ENCODE measurements at places on chromosomes 5 and 9.

- no peak for DNase-seq
Observed at GRCh38 chr5:1815071-1815786, 14.0 kb downstream of the NDUFS6 start.

- DNase-seq, result no peak
Observed at GRCh38 chr9:86856259-86856658, 91.0 kb downstream of the GAS1 start.

DNA sequence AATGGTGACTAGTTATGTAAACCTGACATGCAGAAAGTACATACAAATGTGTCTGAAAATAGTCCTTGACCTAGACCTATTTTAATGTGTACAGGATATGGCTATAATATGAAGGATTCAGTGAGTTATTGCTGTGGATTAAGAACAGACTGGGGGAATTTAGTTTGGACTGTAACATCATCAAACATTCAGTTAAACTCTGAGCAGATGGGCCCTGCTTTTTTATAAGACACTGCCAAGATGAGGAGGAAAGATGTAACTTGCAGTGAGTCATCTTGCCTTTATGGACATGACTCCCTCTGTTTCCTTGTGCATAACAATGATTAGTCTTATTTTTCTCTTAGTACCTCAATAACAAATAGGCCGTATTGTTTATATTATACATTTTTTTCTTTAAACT, 12.2 kb downstream of the PPP3R2 start:
- no peak for DNase-seq

DNA sequence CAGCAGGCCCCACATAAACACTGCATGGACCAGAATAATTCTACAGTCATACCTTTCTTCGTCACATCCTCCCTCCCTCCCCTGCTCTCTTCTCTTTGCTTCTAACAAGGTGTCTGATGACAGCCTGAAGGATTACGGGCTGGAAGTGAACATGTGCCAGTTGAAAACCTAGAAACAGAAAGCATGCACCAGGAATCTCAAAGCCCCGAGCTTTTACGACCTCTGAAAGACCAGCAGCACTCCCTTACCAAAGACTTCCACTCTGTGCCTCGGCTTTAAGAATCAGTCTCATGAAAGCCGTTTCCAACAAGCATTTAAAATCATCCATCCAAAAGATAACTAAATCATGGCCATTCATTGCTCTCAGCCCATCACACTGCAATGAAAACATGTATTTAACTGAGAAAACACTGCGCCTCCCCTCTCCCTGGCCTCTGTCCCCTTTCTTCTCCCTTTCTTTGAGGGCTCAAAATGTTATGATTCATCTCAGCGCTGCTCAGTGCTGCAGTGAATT, 21.3 kb downstream of the MSX2 start:
- DNase-seq, result no peak

- DNase-seq, result no peak
Observed at GRCh38 chr9:4840018-4840417, 47.3 kb downstream of the RCL1 start.

GRCh38 chr5:83718195-83718825, 2.3 kb downstream of the HAPLN1 start:
- no peak for DNase-seq

- DNase-seq, result no peak
Observed at GRCh38 chr9:129712634-129713401, 40.0 kb downstream of the PTGES start.

DNA sequence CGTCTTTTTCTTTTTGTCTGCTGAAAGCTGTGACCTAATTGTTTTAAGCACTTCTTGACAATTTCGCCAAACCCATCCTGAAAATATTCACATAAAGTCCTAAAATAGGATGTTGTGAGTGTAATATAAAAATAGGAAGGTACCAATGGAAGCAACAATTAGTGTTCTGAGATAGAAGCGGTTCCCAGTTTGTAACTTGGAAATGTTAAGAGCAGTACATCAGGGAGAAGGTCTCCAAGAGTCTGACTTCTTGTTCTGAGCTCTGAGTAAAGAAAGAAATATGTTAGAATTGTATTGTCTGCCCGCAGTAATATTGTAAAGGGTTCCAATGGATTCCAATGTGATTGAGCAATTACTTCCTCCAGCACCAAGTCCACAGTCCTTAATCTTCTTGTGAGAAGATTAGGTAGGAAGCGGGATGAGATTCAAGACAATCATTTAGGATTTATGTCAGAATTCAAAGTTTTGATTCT, 3.9 kb downstream of the VCAN start:
- DNase-seq, result no peak

- no peak for DNase-seq
Observed at GRCh38 chr9:16608906-16609305, 261.6 kb downstream of the BNC2 start.

- DNase-seq, result no peak
Observed at GRCh38 chr9:92003308-92004044, 53.4 kb upstream of the ROR2 start.

GRCh38 chr5:59245198-59245597, 648.3 kb downstream of the PDE4D start:
- no peak for DNase-seq

GRCh38 chr5:105812304-105812703, 1858.4 kb downstream of the EFNA5 start:
- no peak for DNase-seq

- DNase-seq, result no peak
Observed at GRCh38 chr9:86892576-86892975, 54.7 kb downstream of the GAS1 start.

- no peak for DNase-seq
Observed at GRCh38 chr5:13843175-13843846, 101.2 kb downstream of the DNAH5 start.

GRCh38 chr9:90774071-90774470, 27.5 kb upstream of the SYK start:
- DNase-seq, result no peak

- no peak for DNase-seq
Observed at GRCh38 chr5:39486361-39486760, 61.6 kb upstream of the DAB2 start.

DNA sequence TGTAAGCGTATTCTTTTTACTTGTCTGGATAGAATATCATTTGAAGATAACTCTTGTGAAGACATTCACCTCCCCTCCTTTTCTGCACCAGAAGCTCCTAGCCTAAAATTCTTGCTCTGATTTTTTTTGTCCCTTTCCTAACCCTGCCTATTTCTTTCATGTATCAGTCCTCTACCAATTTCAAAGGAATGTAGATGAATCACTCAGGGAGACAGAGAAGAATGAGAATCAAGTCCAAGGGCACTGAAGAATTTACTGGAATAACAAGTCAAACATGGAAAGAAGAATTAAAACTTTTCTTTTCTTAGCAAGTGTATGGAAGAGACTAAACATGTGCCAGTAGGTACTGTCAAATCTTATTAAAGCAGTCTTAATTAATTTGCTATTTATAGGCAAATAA, 618.7 kb downstream of the DNAH5 start:
- no peak for DNase-seq

- no peak for DNase-seq
Observed at GRCh38 chr5:53915120-53915519, 354.7 kb downstream of the NDUFS4 start.

- no peak for DNase-seq
Observed at GRCh38 chr5:107121793-107122519, 548.8 kb downstream of the EFNA5 start.

- DNase-seq, result no peak
Observed at GRCh38 chr5:171580502-171581265, 161.2 kb downstream of the FGF18 start.

DNA sequence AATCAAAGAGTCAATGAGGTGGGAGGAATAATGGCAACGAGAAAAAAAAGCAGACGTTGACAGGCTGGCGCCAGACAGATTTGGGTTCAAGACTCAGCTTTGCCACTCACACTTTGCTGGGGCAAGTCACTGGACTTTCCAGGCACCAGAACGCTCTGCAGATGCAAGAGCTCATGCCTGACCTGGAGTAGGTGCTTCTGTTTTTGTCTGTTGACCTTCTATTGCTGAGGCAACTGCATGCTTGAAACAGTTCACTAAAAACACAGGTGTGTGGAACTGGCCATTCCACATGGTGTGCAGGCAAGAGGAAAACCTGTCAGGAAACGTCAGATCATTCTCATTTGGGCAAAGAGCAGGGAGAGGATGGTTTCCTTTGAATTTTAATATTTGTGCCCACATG, 161.2 kb upstream of the SMIM23 start:
- DNase-seq, result no peak

DNA sequence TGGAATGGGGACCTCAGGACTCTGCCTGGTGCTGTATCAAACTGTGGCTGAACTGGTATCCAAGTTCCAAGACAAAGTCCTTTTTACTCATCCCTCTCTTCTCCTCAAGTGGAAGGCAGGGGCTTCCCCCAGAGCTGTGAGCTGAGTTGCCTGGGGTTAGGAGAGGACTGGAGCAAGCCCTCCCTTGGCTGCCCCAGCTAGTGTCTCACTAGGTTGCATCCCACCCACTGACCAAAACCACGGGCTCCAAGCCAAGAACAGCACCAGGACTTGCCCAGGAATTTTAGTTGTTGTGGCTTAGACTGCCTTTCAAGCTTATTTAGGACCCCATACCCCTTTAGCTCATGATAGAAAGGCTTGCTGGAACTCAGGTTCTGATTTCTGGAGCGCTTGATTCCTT, 158.7 kb upstream of the TNC start:
- DNase-seq, result no peak

- DNase-seq, result no peak
Observed at GRCh38 chr9:28563291-28563934, 990.1 kb upstream of the C9orf72 start.

DNA sequence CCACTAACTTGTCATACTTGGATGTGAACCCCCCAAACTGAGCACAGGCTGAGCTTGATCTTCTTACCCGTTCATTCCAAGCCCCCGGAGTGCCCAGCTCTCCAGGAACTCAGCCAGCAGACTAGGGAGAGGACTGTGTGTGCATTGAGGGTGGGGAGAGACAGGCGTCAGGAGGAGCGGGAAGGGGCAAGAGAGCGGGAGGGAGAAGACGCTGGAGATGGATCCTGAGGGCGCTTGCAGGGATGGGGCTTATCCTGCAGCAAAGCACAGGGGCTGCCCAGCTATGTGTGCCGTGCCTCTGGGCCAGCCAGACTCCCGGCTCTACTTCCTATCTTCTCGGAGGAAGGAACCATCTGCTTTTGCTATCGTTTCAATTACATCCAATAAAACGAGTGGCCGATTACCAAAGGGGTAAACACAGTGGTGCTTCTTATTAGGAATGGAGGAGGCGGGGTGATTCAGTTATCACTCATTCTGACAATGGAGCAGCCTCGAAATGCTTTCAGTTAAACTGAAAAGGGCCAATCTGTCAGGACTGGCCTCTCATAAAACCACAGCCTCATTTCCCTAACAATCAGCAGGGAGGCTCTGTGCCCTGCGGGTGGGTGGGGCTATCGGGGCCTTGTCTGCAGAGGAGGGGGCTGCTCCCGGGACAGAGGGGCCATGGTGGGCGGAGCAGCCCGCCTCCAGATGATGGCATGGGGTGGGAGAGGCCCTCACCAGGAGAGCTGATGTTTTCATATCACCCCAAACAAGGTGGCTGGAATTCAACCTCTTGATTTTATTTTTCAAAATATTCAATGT, 168.2 kb downstream of the DAB2IP start:
- DNase-seq, result no peak

DNA sequence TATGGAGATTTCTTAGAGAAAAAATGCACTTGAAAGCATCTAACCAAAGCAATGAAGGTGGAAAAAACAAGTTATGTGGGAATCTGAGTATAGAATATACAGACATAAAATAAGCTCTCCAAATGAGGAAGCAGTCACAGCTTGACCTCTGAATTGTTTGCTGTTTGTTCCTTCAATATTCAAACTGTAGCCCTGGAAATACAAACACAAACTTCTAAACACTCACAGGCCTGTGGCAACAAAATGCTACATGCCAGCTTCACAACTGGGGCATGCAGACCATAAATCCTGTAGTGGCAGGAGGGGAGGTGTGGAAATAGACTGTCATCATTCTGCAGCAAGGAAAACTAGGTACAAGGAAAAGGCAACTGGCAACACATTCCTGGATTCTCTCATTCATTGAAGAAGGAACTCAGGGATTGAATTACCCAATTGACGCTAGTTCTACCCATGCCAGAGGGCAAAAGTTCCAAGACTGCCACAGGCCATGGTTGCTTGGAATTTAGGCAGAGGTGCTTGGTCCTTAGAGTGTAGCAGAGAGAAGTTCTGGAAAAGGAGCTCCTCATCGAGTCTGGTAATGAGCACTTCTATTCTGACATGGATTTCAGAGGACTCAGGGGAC, 349.6 kb downstream of the PDE4D start:
- DNase-seq, result no peak

DNA sequence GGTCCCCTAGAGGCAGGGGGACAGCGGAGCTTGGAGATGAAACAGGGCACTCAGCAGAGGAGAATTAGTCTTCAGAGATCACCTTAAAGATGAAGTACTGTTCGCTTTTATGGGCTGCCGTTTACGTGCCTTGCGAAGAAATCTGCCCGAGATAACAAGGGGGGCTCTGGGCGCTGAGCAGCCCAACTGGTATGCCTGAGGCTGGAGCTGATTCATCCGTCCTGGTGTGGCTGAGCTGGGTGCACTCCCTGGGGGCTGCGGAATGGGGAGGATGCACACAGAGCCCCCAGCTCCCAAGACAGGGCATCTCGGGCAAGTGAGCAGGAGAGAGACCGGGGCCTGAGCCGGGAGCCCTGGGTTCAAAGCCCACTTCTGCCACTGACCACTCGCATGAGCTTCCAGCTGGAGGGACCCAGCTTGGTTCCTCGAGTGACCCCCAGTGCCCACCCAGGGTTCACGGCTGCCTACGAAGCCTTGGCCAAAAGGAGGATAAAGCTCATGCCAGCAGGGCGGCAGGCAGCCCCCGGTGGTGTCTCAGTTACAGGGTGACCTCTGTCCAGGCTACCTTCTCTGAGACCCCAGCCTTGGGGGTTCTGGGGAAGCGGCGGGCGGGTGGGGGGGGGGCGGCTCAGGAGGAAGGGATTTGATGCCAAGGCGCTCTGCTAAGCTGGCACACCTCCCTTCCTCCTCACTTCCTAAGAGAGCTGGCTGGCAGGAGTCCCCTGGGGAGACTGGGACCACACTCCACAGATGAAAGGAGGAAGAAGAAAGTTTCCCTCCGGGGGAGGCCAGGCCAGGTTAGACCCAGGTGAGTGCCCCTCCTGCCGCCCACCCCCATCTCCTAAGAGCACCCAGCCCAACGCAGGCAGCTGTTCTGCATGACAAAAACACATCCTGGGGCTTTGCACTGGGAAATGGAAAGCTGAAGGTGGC, 5.7 kb downstream of the FIBCD1 start:
- no peak for DNase-seq

DNA sequence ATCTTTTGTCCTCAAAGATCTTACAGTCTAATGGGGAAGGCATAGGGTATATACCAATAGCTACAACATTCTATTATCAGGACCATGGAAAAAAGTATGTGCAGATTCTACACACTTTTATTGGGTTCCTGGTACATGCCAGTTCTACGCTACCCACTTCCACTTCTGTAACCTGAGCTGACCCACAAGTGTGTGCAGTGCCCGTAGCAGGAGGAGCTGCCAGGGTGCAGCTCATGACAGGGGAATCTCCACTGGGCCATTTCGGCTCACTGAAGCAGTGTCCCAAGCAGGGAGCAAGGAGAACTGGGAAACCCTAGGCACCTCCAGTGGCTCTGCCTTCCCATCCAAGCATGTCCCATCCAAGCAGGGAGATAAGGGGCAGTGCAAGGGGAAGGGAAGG, 60.4 kb downstream of the FOXI1 start:
- DNase-seq, result no peak

GRCh38 chr5:57695179-57695578, 212.6 kb upstream of the ACTBL2 start:
- DNase-seq, result no peak

All from stimulated activated CD4-positive, alpha-beta T cell treated with anti-CD3 and anti-CD28 coated beads, Interleukin-12 subunit alpha, Interleukin-12 subunit beta, amount 100 ng/mL, for 24 hours (primary cell).